ENCODE measurements at places on chromosomes 3 and 15.

GRCh38 chr3:140186421-140186920, 251.5 kb downstream of the CLSTN2 start:
- no peak for DNase-seq

GRCh38 chr3:103786296-103786695, 1351.5 kb downstream of the ZPLD1 start:
- DNase-seq, result no peak

DNA sequence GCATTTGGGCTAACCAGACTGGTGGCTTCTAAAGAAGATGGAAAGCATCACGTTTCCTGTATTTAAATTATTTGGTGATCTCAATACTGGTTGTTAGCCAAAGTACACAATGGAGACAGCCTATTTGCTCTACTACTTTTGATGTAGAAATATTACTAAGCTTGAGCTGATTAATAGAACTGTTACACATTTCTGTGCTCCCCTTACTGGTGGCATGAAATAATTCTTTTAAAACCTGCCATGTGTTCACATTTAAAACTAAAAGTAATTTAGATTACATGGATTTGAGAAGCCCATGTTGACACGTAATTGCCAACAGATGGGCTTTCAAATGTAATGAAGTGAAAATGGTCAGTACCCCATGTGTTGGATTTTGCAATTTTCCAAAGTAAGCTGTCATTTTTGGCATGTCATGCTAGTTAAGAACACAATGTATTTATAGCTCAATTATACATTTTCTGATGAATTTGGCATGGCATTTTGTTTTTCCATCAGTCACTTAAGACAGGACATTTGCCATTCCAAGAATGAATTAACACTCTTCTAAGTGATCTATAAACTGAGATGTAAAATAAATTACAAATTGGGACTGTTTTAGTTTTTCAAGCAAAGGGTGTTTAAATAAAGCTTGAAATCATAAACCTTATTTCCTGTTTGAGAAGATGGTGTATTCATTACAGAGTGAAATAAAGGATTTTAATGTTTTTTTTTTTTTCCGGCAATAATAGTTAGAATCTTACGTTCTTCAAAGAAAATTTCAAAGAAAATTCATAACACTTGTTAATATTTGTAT, 10.8 kb upstream of the RARRES1 start:
- DNase-seq, result no peak

DNA sequence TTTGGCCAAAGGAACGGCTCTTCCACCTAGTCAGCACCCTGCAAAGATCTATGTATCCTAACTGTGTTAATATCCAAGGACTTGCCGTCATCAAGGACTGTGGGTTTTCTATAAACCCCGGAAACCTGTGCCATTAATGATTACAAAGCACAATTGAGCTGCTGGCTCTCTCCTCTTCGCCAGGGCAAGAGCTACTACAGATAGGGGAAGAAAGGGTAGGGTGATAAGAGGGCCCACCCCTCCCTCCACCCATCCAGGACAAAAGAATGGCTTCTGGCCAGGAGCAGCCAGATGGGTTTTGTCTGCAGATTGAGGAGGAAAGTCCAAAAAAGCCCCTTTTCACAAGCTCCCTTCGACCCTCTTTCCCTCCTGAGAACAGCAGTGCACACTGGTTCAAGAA, 9.9 kb downstream of the RFT1 start:
- no peak for DNase-seq

- no peak for DNase-seq
Measured at GRCh38 chr15:86663304-86663703, 583.6 kb downstream of the AGBL1 start.

DNA sequence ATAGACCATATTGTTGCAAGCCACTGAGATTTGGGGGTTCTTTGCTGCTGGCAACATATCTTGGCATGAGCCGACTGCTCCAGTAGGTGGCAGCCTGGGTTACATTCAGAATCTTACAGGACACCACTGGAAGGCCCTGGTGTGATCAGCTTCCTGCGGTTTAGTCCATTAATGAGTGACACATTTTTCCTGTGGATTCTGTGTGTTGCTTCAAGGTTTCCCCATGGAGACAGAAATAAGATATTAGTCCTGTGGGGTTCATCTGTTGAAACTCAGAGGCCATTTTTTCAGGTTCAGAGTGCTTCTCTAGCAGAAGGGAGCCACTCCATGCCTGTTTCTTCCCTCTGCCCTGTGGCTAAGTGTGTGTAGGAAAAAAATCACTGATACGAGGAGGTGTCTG, 116.2 kb downstream of the MFSD1 start:
- DNase-seq, result peak; percentile 7

DNA sequence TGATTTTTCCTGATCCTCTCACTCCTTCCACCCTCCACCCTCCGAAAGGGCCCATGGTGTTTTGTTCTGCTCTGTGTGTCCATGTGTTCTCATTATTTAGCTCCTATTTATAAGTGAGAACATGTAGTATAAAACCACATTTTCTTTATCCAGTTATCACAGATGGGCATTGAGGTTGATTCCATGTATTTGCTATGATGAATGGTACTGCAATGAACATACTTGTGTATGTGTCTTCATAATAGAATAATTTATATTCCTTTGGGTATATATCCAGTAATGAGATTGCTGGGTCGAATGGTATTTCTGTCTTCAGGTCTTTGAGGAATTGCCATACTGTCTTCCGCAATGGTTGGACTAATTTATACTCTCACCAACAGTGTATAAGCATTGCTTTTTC, 126.0 kb downstream of the IMPG2 start:
- DNase-seq, result no peak

DNA sequence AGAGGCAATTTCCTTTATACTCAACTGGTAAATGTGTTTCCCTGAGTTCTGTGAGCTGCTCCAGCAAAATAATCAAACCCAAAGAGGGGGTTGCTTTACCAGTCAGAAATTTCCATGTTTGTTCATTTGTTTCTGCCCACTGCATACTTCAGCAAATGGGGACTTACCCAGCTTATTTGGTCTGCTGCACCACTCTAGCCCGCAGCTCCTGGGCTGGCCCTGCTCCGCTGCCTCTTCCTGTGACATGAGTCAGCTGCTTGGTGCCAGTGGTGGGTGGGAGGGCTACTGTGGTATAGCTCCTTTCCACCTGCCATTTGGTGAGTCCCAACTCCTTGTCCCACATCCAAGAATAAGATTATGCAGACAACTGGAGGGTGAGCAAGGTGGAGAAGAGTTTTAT, 644.2 kb downstream of the MCTP2 start:
- DNase-seq, result no peak

DNA sequence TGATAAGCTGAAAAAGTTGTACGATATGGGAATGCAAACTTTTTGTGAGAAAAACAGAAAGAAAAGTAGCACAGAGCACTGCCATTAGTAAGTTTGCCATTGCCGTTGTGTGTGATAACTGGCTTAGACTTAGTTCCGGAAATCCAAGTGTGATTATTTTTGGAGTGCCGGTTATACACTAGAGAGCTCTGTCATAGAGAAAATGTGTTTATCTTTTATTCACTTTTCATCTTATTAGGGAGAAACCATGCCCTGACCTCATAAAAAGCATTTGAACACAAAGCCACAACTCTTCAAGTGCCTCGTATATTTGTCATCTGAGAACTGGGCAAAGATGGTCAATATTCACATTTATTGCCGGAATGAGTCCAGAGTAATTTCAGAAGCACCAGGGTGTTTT, 36.1 kb downstream of the CTDSPL start:
- DNase-seq, result no peak

DNA sequence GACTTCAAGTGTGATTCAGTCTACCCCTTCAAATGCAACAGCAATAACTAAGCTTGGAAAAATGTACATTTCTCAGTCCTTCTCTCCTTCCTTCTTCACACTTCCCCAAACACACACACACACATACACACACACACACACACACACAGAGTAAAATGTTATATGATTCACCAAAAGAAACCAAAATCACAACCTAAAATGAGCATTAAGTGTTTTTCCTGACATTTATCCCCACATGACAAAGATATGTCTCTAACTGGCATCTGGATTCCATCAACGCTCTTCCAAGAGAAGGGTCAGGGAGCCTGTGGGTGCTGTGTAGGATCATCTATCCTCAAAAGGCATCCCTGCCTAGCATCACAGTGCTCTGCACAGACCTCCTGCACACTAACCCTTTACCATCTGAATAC, 21.0 kb downstream of the PDZRN3 start:
- DNase-seq, result no peak

- no peak for DNase-seq
Measured at GRCh38 chr3:189588070-189588469, 43.1 kb upstream of the TP63 start.

- no peak for DNase-seq
Measured at GRCh38 chr3:135260025-135260424, 465.0 kb downstream of the EPHB1 start.

- no peak for DNase-seq
Measured at GRCh38 chr15:73941044-73941443, 14.8 kb downstream of the LOXL1 start.
